ENCODE measurements at places on chromosomes 2 and 18. TPM values are rescaled to one million over a fixed set of nuclear protein-coding genes. Genes with fewer than 3 reads are reported as not detected.

DNA sequence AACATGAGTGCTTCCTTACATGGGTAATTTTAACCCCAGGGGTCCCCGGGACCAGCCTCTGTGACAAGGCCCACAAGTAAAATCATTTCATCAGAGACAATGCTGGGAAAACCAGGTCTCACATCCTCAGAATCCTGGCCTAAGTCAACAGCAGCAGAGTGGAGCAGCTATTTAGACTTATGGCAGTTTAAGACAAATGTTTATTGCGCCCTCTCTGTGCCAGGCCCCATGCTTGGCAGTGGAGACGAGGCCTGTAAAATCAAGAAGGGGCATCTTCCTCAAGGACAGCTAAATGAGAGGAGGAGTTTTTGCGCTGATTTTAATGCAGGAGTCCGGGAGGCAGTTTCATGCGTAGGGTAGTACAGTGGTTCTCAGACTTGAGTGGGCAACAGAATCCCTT, 56.0 kb upstream of the ACAA2 start:
- no peak for DNase-seq

GRCh38 chr2:184558713-184559464, 39.4 kb upstream of the ZNF804A start:
- no peak for DNase-seq

DNA sequence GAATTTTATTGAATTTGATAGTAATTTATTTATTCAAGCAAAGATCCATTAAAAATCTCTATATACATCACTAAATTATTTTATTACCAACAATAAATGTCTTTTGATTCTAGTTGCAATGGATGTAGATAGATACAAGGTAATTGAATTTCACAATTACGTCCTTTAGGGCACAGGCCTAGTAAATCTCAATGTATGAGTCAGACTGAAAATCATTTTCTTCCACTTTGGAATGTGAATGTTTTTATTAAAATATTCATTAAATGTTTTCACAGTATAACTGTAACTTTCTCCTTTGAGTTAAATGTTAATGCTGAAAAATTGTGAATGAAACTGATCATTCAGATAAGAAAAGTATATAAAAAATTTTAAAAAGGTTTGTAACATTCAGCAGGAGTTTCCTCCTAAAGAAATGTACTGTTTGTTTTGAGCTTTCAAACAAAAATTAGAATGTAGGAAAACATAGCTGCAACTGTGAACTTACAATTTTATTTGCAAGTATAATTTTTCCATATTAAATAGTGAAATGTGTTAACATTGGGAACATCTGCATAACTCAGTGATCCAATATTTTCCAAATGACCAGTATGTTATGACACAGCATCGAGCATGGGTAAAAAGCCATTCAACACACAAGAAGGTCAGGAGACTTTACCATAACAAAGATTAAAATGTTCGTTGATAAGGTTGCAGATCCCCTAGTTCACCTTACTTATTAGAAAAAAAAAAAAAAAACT, 663.7 kb downstream of the METTL4 start:
- DNase-seq = no peak

Gene TRPM8
- polyA plus RNA-seq = 0.11 TPM

Gene C2orf80
- polyA plus RNA-seq = not detected

DNA sequence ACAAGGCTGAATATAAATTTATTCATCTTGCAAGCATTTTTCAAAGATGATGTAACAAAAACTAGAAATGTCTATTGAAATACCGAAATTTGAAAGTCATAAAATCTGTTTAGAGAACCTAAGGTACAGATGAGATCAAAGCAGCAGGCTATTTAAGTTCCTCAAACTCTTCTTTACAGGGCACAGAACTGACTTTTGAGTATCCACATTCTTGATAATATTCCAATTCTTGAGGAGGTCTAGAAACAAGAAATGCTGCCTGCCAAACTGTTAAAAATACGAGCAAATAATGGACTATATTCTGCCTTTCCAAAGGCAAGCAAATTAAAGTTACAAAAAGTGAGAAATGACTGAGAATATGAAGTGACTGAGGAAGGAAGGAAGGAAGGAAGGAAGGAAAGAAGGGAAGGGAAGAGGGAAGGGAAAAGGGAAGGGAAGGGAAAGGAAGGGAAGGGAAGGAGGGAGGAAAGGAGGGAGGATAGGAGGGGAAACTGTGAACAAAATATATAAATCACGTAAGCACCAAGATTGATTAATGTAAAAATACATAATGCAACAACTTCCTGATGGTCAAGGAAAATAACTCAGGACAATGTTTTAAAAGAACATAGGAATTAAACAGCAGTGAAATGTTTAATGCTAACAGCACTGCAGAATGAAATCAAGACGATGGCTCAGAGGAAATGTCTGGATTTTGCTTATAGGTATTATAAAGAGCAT, 248.9 kb upstream of the HNRNPA3 start:
- DNase-seq = no peak

Gene ACTG2
- 641 TPM for polyA plus RNA-seq

Gene TTC31
- polyA plus RNA-seq = 16.4 TPM

DNA sequence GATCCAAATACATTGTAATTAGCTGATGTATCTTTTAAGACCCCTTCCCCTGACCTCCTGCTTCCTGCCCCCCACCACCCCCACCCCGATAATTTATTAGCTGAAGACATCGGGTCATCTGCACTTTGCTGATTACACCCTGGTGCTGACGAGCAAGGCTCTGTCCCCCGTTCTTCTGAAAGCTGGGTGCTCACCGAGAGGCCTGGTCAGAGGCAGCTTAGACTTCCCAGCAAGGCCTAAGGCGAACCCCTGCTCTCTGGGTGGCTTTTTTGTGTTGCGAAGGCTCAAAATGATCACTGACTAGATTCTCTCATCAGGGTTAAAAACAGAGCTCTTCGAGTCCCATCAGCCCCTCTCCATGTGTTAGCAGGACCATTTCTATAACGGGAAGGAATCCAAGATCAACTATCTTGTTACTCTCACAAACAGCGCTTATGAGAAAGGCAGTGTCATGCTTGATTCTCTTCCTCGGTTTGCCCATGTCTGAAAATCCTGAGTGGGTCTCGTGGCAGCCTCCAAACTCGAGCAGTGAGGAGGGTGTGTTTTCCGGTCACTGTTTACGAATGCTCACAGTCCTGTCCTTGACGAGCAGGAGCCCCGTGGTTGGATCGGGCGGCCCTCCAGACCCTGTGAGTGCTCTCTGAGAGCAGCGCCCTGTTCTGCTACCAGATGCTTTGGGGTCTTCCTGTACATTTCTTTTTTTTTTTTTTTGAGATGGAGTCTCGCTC, 201.6 kb downstream of the HDAC4 start:
- no peak for DNase-seq

Gene MC5R
- not detected for polyA plus RNA-seq

GRCh38 chr2:157150747-157151146, 106.8 kb upstream of the GALNT5 start:
- no peak for DNase-seq

DNA sequence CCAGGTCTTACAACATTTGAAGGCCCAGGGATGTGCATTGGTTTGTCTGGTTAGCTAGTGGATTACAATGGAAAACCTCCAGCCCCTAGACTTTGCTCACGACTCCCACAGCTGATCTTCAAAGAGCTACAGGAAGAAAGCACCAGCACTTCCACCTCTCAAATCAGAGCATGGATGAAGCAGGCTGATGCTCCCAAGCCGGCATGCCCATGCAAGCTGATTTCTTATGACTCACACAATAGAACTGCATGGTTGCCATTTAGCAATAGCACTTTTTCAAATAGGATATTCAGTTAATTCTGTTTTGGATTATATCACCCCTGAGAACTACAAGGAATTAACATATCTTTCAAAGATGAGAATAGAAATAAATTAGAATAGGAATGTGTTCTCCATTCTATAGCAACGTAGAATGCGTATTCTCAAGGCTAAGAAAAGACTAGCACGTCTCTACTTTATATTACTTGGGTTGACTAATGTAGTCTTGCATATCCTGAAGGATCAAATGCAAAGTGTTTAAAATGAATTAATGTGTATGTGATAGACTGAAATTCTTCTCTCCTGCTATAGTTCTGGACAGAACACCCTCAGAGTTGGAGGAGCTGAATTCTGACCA, 292.4 kb downstream of the TRIB2 start:
- no peak for DNase-seq

DNA sequence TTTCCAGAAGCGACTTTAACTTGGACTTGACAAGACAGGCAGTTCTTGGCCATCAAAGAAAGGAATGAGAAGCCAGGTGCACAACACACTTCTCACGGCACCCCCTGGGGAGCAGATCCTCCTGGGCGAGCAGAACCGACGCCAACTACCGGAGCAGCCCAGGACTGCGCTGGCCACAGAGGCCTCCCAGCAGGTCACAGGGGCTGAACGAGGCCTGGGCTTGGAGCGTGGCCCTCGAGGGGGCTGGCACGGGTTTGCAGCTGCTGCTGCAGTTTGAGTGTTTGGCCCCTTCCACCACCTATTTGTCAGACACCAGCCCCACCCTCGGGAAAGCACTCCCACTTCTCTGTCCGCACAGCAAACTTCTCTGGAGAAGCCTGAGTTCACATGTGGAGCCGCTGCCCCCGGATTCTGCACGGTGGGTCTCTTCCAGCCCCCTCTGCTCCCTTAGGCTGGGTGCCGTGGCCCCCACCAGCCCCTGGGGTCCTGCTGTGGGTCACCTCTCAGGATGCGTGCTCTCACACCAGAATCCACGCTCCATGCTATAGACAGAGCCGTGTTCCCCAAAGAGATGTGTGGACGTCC, 306.7 kb upstream of the SALL3 start:
- DNase-seq = no peak

GRCh38 chr2:112529757-112530156, 12.5 kb upstream of the POLR1B start:
- no peak for DNase-seq

Gene SCYGR4
- not detected for polyA plus RNA-seq

Gene EGR4
- polyA plus RNA-seq = not detected

DNA sequence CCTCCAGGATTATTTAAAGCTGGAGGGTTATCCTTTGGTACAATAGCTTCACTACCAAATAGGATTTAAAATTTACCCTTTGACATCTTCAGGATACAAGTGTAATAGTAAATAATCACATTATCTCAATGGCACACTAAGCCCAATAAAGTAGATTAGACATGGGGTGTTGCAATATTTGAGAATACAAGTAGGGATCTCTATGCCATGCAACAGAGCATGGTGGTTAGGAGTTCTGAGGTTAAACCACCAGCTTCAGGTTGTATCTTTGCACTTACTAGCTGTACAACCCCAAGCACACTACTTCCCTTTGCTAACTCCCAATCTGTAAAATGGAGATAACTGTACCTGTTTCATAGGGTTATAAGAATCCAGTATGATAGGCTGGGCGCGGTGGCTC, 6.2 kb downstream of the MBD2 start:
- no peak for DNase-seq

DNA sequence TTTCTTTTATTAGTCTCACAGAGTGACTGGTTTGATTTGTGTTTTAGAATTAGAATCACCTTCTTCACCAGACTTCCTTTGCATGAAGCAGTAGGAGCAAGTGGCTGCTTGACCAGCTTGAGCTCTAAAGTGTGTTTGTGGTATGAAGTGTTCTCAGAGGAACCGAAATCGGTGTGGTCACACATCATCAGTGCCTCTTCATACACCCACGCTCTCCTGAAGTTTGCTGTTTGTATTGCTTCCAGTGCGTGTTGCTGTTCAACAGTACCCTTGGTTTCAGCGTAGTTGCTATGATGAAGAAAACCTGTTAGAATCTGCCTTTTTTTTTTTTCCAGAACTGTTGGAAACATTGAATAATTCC, 77.9 kb downstream of the LIMS1 start:
- DNase-seq = peak; percentile 52

Gene STARD6
- not detected for polyA plus RNA-seq

DNA sequence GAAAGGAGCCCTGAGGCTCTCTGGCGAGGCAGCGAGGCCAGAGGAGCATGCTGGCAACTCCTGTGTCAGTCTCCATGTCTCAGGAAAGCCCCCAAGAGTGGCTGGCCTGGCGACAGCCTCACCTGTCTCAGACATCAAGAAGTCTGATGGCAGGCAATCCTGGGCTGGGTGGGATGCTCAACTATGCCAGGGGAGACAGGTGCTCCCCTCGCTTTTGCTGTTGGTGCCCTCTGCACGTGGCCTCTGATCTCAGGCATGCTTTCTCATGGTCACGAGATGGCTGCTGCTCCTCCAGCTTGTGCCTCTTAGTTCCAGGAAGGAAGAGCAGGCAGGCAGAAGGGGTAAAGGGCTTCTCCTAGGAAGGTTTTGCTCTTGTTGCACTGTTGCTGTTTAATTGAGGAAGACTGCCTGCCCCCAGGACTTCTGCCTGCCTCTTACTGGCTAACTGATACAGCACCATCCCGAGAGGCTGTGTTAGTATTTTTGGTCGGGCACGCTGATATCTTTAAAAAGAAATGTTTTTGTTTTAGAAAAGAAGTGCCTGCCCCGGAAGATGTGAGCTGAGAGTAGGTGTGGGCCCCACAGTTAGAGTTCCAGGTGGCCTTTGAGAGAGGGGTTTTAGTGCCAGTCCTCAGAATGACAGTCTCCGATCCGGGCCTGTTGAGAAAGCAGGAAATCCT, 344.8 kb upstream of the HS6ST1 start:
- no peak for DNase-seq

Gene STAT4
- 1.3 TPM for polyA plus RNA-seq

DNA sequence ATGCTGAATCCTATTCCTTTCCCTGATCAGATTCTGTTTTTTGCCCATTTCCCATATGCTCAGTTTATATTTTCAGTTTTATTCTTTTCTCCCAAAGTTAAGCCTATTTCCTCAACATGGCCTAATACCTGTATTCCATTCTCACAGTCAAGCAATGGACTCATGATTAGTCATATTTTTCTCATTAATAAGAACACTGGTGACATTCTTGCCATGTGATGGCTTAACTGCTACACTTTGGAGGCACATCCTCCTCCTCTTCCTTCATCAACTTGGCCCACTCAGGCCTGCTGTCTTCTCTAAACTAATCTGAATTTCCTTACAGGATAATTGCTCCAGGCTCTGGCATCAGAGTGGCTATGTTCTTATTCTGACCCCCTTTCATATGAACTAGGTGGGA, 679.2 kb downstream of the NYAP2 start:
- DNase-seq = no peak

DNA sequence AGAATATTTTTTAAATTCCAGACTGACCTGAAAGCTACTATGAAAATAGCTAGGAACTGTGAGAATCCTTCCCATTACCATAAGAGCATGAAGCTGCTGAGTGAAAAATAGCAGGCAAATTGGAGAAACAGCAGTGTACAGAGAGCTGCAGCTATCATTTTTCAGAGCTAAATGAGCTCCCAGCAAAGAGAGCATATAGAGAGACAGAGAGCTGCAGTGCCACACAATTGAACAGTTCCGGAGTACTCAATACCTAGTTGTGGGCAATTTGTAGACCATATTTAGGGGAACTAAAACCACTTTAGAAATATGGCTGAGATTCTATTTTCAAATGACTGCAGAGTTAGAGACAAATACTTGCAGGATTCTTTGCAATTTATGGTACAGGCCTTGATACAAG, 645.3 kb downstream of the STK39 start:
- DNase-seq = no peak

- DNase-seq = no peak
Observed at GRCh38 chr2:120587279-120587996, 148.2 kb upstream of the GLI2 start.

Gene PMAIP1
- 38.8 TPM for polyA plus RNA-seq

GRCh38 chr2:7758073-7758759, 841.0 kb downstream of the RNF144A start:
- DNase-seq = no peak

Gene SLC9A4
- not detected for polyA plus RNA-seq

Gene MAB21L4
- polyA plus RNA-seq = not detected
